ENCODE measurements at places on chromosomes 3 and 15.

GRCh38 chr15:49083401-49084284, 37.4 kb upstream of the SECISBP2L start:
- DNase-seq = no peak

DNA sequence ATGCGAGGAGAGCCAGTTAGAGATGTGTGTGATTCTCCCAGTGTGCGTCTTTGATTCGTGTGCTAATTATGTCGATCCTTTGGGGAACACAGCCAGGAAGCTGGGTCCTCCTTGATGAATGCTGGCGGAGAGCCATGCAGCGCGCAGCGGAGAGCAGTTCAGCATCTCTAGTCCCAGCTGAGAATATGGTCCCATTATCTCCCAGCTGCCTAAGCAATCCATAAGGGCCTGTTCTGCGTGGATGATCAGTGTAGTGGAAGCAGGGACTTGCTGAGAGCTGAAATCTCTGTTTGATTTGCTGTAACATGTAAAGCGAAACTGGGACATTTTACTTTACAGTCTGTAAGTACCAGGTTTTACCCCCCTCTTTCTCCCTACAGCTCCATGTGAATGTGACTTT, 412.7 kb downstream of the CNTN4 start:
- DNase-seq = no peak

DNA sequence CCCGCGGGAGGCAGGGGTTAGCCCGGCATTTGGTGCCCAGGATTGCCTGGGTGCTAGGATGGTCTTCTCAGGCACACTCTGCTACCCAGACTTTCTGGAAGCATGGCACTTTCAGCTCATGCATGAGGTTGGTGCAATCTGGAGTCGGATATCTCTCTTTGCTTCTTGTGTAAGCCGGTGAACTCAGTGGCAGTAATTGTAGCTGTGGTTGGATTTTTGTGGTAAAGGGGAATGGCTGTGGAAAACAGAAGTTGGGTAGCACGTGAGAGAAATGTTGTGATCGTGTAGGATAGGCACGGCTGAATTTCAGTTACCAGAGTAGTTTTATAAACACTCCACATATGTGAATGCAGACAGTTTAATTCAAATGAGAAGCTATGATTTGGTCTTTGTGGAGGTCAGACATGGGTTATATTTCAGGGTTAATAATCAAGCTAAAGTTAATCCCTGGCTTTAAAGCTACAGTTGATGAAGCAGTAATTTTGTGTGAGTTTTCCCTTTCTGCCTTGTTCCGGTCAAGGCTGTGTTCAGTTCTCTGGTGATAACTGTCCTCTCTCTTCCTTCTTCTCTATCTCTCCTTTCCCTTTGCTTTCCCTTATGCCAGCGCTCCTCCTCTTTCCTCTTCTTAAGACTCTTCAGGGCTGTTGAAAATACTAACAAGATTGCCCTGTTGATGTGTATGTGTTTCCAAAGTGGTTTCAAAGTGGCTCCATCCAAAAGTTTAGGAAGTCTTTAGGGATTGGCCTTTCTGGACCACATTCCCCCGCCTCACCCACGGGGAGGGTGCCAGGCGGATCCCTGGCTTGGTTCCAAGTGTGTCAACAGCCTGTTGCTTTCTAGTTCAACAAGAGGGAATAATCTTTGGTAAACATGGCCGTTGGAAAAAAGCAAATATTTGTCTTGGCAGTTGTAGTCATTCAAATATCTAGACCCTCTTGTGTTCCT, 404.6 kb upstream of the C2CD4B start:
- peak; percentile 87 for DNase-seq

GRCh38 chr3:38549957-38550840, 54.1 kb downstream of the EXOG start:
- no peak for DNase-seq

- DNase-seq = peak; percentile 90
Observed at GRCh38 chr15:63157118-63157843, at the start of gene RPS27L. TSS of gene RPS27L (minus strand) at chr15:63157477. CDS start at chr15:63157405, 72 bp downstream.

- peak; percentile 54 for DNase-seq
Observed at GRCh38 chr3:39443530-39443929, 23.9 kb upstream of the MOBP start.

DNA sequence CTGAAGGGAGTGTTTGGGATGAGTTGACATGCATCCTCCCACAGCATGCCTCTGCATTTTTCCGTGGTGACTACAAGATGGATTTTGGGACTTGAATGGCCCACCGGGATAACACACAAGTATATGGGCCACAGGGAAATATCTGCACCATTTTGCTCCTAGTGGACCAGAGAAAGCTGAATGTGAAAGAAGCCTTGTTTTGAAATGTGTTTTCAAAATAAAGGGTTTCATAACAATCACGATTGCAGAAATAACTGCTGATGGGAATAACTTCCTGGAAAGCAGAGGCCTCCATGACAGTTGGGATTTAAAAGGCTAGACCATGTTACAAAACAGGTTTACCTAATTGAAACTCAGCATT, 77.5 kb upstream of the PRR23C start:
- no peak for DNase-seq

DNA sequence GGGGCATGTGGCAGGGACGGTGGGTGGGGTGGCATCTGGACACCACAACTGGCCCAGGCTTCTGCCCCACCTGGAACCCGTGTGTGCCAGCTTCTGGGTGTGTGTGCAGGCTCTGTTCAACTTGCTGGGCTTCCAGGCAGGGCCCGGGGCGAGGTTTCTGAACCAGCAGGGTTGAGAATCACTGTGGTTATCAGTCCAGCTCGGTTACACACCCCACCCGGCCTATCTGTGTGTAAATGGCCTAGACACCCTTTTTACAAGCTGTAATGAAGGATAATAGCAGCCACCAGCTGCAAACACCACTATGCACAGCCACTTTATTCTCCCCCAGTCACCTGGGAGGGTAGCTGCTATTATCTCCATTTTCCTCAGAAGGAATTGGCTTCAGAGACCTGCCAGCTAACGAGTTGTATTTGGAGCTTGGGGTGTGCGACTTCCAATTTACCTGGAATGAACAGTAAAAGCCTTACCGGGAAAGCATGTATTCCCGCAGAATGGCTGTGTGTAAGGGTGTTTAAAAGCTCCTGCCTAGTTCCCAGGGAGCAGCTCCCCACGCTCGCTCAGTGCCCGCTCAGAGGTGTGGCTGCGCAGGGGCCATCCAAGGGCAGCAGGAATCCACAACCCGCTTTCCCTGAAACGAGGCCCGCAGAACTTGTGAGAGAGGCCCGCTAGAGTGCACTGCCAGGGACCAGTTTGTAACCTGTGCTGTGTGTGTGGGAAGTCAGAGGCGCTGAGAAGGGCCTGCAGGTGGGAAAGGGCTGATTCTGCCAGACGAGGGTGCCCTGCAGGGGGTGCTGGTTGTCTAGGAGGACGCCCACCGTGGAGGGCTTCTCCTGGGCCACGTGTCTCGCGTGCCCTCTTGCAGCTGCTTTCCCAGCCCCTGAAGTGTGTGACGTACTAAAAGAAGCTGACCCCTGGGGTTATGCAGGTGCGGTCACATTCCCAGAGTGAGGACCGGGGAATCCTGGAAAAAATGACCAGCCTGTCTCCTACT, 83.5 kb downstream of the C3orf70 start:
- DNase-seq = no peak

GRCh38 chr15:98272625-98273024, 312.1 kb downstream of the ARRDC4 start:
- no peak for DNase-seq
